Left forelimb (tissue), 1 donor: ENCODE measurements at places on chromosomes 3 and 15.

- no peak for DNase-seq
These were observed 70.9 kb downstream of the IGF1R start for GRCh38 chr15:98719137-98719740.

DNA sequence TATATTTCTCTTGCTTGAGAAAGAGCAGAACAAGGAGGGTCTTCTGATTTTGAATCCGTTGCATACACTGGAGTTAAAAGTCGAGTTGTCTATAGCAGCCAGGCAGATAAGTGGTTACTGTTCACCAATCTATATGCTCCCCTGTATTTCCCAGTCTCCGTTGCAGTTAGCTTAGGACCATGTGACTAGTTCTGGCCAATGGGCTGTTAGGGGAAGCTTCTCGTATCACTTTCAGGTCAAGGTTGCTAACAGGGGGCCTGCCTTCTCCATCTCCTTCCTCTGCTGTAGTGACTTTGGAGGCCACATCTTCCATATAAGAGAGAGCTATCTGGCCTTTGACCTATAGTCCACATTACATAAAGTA is 188.5 kb upstream of the KBTBD8 start:
- DNase-seq, result no peak

DNA sequence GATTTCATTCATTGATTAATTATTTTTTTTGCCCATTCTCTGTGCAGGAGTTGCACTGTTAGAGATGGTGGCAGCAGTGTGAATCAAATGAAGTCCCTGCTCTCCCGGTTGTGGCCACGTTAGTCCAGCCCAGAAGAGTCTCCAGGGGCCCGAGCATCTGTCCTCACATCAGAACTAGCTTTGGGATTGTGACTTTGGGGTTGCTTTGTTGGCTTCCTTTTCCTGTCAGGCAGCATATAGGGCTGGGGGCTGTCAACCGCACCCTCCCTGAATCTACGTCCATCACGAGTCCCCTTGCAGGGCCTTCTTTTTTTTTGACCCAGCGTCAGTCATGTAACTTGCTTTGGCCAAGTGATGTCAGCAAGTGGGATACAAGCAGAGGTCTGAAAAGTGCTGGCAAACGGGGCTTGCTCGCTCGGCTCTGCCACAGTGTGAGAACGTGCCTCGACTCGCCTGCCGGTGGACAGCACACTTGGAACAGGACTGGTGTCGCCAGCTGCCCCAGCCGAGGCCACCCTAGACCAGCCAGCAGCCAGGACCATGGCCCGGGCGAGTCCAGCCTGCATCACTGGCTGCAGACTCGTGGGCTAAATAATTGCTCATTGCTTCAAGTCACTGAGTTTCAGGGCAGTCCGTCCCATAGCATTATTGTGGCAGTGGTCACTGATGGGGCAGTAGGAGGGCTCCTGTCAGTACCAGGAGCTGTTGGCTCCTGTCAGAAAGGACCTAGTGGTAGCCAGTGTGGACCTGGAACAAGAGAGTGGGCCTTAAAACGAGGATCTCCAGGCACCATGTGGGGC is 151.6 kb upstream of the MEF2A start:
- DNase-seq, result no peak

DNA sequence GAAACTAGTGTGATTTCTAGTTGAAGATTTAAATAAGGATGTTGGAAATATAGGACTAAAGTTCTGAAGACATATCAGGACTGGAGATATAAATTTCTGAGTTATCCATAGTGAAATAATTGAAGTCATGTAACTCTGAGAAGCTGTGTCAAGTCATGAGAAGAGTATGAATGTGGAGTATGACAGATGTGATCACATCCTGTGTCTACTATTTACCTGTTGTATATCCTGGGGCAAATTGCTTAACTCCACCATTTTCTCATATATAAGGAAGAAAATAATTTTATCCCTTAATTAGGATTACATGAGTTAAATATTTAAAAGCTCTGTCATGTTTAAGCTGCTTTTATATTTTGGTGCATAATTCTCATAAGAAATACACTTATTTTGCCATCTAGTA is 350.3 kb downstream of the ZBTB20 start:
- DNase-seq, result no peak

GRCh38 chr3:133928903-133929607 is 33.4 kb upstream of the RAB6B start:
- DNase-seq, result no peak

DNA sequence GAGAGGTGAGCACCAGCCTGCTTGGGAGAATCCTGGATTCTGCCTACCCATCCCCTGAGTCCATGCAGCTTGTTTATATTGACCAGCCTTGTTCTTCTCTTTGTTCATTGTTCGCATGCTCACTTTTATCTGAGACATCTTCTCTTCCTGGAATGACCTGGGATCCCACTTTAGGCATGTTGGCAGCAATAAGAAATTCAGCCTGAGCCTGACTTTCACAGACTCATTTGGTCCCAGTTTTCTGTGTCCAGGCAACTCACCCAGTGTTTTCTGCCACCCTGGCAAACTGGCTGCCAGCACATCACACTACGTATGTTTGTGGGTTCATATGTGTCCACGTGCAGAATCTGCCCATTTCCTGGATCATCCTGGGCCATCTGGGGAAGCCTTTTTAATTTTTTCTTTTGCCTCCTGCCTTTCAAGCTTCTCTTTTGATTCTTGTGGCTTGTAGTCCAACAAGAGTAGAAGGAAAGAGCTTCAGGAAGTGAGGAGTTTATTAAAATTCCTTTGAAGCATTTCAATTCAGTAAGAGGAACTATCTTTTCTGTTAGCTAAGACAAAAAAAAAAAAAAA is 199.9 kb downstream of the FNDC3B start:
- DNase-seq, result no peak

GRCh38 chr15:40279437-40280141 is 3.3 kb downstream of the ANKRD63 start:
- DNase-seq, result peak; percentile 87

DNA sequence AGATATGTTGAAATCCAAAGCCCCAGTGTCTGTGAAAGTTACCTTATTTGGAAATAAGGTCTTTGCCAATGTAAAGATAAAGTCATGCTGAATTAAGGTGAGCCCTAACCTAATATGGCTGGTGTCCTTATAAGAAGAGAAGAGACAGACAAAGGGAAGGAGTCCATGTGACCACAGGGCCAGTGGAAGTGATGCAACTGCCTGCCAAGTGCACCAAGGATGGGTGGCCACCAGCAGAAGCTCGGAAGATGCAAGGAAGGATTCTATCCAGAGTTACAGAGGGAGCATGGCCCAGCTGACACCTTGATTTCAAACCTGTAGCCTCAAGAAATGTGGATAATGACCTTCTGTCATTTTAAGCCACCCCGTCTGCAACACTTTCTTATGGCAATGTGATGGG is 35.3 kb upstream of the PGPEP1L start:
- DNase-seq, result no peak

DNA sequence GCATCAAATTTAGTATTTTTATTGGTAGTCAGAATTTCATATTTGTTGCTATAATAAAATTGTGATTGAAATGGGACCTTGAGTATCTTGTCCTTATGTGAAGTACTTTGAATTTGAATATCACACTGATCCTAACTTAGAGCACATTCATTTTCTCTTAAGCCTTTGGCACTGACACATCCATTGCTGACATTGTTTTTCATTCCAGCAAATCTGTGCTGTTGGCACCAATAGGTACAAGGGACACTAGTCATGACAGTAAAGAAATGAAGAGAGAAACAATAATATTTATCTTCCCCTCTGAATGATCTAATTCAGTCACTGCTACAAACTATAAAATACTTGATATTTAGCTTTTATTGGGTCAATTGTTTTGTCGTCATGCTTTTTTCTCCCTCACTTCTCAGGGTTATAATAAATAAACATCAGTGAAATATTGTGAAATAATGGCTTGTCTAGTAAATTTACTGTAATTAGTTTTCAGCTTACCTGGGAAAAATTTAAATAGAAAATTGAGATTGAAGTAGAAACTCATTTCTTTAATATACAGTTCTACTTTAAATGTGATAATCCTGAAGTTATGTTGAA is 166.8 kb upstream of the MLF1 start:
- no peak for DNase-seq

GRCh38 chr15:96011136-96011535 is 319.4 kb upstream of the NR2F2 start:
- DNase-seq, result no peak

GRCh38 chr15:67394873-67395639 is 125.9 kb upstream of the C15orf61 start:
- no peak for DNase-seq

- no peak for DNase-seq
These were observed 98.2 kb downstream of the STRIT1 start for GRCh38 chr3:155194973-155195957.

- DNase-seq, result no peak
These were observed 8.8 kb downstream of the TMEM40 start for GRCh38 chr3:12750223-12750622.

- no peak for DNase-seq
These were observed 71.1 kb upstream of the IMPG2 start for GRCh38 chr3:101391413-101391950.

DNA sequence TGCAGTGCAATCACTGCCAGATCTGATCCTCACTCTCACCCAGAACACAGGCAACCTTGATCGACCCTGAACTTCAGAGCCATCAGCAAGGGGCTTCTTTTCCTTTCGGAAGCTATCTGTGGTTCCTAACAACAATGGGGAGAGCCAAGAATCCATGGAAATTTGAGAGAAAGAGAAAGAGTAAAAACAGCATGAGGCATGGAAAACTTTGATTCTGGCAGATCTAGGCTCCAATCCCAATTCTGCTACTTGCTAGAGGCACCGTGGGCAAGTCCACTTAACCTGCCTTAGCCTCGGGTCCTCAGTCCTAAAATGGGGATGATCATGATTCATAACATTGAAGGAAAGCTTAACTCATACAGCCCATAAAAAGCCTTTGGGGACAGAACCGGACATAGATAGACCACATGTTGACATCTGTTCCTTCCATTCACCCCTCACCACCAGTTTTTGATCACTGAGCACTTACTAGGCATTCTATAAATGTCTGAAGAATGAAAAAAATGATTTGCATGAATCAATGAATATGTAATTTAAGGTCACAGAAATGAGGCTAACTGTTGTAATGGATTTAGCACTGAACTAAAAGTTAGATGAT is 605.7 kb upstream of the CFAP20DC start:
- no peak for DNase-seq

GRCh38 chr3:115999001-115999585 is 375.8 kb downstream of the GAP43 start:
- no peak for DNase-seq

DNA sequence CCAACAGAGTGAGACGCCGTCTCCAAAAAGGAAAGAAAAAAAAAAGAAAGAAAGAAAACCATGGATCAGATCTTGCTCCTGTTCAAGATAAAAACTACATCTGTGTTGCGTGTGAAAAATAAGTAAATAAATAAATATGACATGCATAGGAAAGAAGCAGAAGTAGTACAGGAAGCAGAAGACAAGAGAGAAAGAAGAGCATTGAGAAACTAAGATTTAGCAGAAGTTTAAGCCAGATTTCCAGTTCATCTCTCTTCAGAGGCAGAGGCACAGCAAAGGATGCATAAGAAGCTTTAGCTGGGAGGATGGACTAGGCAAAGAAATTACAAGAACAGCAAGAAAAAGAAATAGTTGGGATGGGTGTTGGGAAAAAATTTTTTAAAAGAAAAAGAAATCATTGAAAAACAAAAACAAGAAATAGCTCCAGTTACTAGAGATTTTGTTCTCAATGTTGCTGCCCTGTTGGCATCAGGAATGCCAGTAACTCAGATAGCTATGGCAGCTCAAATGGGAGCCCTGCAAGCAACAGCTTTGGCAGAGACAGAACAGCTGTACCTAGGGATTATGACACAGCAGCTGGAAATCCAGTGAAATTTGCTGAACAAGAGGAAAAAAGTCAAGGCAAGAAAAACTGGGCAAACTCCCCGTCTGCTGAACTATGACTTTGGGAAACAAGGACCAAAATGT is 17.3 kb downstream of the AP3S2 start:
- DNase-seq, result no peak
